ENCODE measurements at places on chromosomes 1 and 21. TPM values are rescaled to one million over a fixed set of nuclear protein-coding genes. Genes with fewer than 3 reads are reported as not detected.

DDOST gene
- total RNA-seq: 205 TPM

PRAMEF18 gene
- total RNA-seq: not detected

SELL gene
- 2.0 TPM for total RNA-seq

SMCP gene
- not detected for total RNA-seq

ATF3 gene
- total RNA-seq: 132 TPM

MTMR11 gene
- total RNA-seq: 34.6 TPM

PGLYRP3 gene
- total RNA-seq: not detected

CYP2J2 gene
- total RNA-seq: not detected

SUSD4 gene
- total RNA-seq: 47.0 TPM

CYP4Z1 gene
- total RNA-seq: not detected

CR1L gene
- total RNA-seq: not detected

MPZ gene
- 1.4 TPM for total RNA-seq

GRCh38 chr1:201495551-201496295 lies 11.2 kb downstream of the CSRP1 start:
- peak overlapping the region; percentile 82 for H3K27ac ChIP-seq
- H3K4me1 ChIP-seq: peaks cover 53% of the 10 kb centered on the region
- no peaks in the 10 kb centered on the region for H3K27me3 ChIP-seq
- DNase-seq: peak; percentile 91
- no peak overlapping the region for H3K4me3 ChIP-seq
- no peaks in the 10 kb centered on the region for H3K36me3 ChIP-seq

DNA sequence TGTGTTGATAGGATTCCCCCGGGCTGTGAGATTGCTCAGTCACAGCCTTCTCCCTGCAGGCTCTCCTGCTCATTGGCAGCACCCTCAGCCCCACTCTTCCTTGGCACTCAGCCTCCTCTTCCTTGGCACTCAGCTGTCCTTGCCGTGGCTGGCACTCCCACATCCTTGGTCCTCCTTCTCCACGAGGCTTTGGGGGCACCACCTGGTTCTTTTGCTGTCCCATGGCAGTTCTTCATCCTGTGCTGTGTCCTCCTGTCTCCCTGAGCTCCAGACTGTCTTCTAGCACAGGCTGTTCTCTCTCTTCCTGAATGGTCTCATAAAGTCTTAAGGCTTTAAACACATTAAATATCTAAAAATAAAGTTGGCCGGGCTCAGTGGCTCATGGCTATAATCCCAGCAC lies 27.0 kb downstream of the PKNOX1 start:
- no peak overlapping the region for H3K4me3 ChIP-seq
- no peaks in the 10 kb centered on the region for H3K36me3 ChIP-seq
- H3K4me1 ChIP-seq: peaks cover 10% of the 10 kb centered on the region
- no peak for DNase-seq
- no peaks in the 10 kb centered on the region for H3K27me3 ChIP-seq

- DNase-seq: no peak
- H3K27ac ChIP-seq: no peak overlapping the region
- no peaks in the 10 kb centered on the region for H3K27me3 ChIP-seq
Observed at GRCh38 chr1:209485167-209485566, 98.3 kb upstream of the CAMK1G start.

- no peak overlapping the region for H3K27ac ChIP-seq
- no peaks in the 10 kb centered on the region for H3K27me3 ChIP-seq
- H3K4me3 ChIP-seq: no peak overlapping the region
- H3K36me3 ChIP-seq: no peaks in the 10 kb centered on the region
- no peak for DNase-seq
Observed at GRCh38 chr1:31505911-31506497, 70.3 kb upstream of the TINAGL1 start.

- H3K27me3 ChIP-seq: no peaks in the 10 kb centered on the region
- DNase-seq: no peak
- peaks cover 2% of the 10 kb centered on the region for H3K4me1 ChIP-seq
- no peak overlapping the region for H3K4me3 ChIP-seq
- no peak overlapping the region for H3K27ac ChIP-seq
Observed at GRCh38 chr21:42006765-42007164, 3.4 kb downstream of the ZBTB21 start.

DNA sequence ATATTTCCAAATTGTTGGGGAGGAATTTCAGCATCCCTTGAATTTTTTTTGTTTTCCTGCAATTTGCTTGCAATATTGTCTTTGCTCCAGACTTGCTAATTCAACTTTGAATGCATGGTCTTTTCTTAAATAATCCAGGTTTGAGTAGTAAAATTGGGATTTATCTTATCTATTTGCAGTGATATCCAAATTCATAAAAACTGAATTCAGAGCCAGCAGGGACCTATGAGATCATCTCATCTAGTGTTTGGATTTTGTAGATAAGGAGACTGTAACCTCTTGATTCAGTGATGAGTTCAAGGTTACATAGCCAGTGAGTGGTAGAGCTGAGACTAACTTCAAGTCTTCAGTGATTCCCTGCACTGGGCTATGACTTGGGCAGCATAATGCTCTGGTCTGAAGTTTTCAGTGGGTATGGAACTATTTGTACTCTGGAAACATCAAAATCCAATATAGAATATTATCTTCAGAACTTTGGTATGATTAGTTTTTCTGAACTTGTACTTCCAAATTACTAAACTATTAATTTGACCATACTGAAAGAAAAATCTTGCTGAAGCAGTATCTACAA lies 109.4 kb downstream of the DISP1 start:
- no peaks in the 10 kb centered on the region for H3K36me3 ChIP-seq
- no peak overlapping the region for H3K4me3 ChIP-seq
- peaks cover 9% of the 10 kb centered on the region for H3K4me1 ChIP-seq

DNA sequence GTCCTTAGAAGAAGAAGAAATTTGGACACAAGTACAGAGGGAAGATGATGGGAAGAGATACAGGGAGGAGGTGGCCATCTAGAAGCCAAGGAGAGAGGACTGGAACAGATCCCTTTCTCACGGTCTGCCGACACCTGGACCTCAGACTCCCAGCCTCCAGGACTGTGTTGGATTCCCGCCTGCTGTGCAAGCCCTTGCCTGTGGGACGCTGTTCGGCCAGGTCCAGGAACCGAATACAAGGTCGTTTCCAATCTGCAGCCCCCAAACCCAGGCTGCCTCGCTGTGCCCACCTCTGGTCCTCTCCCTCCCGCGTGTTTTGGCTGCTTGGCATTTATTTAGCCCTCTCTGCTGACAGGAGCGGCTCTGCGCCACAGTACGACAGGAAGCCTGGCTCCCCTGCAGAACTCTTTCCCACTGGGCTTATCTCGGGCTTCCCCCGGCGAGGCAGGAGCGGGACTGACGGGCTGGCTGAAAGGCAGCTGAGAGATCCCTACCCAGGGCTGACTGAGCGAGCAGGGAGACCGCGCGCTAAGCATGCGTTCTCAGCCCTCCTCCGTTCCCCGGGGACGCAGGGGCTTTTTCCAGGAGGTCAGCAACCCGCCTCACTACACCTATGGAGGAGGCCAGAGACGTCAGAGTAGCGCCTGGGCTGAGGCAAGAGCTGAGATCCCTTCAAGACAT lies 238.4 kb downstream of the TNR start:
- no peaks in the 10 kb centered on the region for H3K36me3 ChIP-seq
- H3K27me3 ChIP-seq: no peaks in the 10 kb centered on the region
- DNase-seq: no peak
- no peak overlapping the region for H3K27ac ChIP-seq
- H3K4me1 ChIP-seq: no peaks in the 10 kb centered on the region

GRCh38 chr1:16315437-16315836 lies 36.8 kb downstream of the FBXO42 start:
- no peaks in the 10 kb centered on the region for H3K36me3 ChIP-seq
- no peaks in the 10 kb centered on the region for H3K27me3 ChIP-seq
- no peak overlapping the region for H3K27ac ChIP-seq
- H3K4me1 ChIP-seq: peaks cover 13% of the 10 kb centered on the region
- DNase-seq: no peak

GRCh38 chr1:54338464-54338863 lies 67.7 kb downstream of the SSBP3 start:
- H3K27ac ChIP-seq: no peak overlapping the region
- H3K36me3 ChIP-seq: no peaks in the 10 kb centered on the region
- H3K27me3 ChIP-seq: no peaks in the 10 kb centered on the region
- H3K4me3 ChIP-seq: no peak overlapping the region
- no peak for DNase-seq
- peaks cover 59% of the 10 kb centered on the region for H3K4me1 ChIP-seq

DNA sequence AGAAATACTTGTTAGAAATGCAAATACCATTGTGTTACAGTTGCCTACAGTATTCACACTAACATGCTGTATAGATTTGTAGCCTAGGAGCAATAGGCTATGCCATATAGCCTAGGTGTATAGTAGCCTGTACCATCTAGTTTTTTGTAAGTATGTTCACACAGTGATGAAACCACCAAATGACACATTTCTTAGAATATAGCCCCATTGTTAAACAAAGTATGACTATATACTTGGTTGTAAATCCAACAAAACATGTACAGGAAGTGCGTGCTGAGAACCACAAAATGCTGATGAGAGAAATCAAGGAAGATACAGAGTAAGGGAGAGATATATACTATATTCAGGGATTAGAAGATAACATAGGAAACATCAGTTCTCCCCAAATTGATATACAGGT lies 92.2 kb downstream of the POU2F1 start:
- no peaks in the 10 kb centered on the region for H3K36me3 ChIP-seq
- no peak overlapping the region for H3K27ac ChIP-seq
- H3K4me1 ChIP-seq: no peaks in the 10 kb centered on the region
- H3K4me3 ChIP-seq: no peak overlapping the region

- DNase-seq: no peak
- peaks cover 3% of the 10 kb centered on the region for H3K27me3 ChIP-seq
- H3K36me3 ChIP-seq: no peaks in the 10 kb centered on the region
- H3K27ac ChIP-seq: no peak overlapping the region
- H3K4me1 ChIP-seq: no peaks in the 10 kb centered on the region
Observed at GRCh38 chr1:81129366-81129765, 671.4 kb upstream of the ADGRL2 start.

GRCh38 chr1:63621698-63622097 lies 28.5 kb downstream of the PGM1 start:
- H3K27me3 ChIP-seq: no peaks in the 10 kb centered on the region
- no peaks in the 10 kb centered on the region for H3K36me3 ChIP-seq
- peaks cover 11% of the 10 kb centered on the region for H3K4me1 ChIP-seq
- H3K4me3 ChIP-seq: no peak overlapping the region
- H3K27ac ChIP-seq: no peak overlapping the region

DNA sequence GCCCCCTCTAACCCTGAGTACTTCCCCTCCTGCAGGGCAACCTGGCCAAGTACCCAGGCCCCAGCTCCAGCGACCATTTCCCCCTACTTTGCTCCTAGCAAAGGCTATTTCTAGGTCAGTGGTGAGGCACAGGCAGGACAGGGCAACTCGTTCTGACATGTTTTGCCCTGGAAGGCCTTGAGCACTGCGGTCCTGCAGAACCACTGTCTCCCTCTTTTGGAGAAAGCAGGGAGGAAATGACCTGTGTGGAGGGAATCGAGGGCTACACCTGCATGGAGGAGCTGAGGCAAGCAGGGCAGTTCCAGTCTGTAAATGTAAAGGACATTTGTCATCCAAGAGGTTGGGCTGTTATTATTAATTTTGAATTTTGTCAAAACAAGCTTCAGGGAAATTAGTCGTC lies 99.1 kb downstream of the PPIAL4G start:
- H3K27me3 ChIP-seq: no peaks in the 10 kb centered on the region
- H3K4me3 ChIP-seq: no peak overlapping the region
- DNase-seq: no peak
- H3K36me3 ChIP-seq: no peaks in the 10 kb centered on the region
- H3K4me1 ChIP-seq: no peaks in the 10 kb centered on the region

DNA sequence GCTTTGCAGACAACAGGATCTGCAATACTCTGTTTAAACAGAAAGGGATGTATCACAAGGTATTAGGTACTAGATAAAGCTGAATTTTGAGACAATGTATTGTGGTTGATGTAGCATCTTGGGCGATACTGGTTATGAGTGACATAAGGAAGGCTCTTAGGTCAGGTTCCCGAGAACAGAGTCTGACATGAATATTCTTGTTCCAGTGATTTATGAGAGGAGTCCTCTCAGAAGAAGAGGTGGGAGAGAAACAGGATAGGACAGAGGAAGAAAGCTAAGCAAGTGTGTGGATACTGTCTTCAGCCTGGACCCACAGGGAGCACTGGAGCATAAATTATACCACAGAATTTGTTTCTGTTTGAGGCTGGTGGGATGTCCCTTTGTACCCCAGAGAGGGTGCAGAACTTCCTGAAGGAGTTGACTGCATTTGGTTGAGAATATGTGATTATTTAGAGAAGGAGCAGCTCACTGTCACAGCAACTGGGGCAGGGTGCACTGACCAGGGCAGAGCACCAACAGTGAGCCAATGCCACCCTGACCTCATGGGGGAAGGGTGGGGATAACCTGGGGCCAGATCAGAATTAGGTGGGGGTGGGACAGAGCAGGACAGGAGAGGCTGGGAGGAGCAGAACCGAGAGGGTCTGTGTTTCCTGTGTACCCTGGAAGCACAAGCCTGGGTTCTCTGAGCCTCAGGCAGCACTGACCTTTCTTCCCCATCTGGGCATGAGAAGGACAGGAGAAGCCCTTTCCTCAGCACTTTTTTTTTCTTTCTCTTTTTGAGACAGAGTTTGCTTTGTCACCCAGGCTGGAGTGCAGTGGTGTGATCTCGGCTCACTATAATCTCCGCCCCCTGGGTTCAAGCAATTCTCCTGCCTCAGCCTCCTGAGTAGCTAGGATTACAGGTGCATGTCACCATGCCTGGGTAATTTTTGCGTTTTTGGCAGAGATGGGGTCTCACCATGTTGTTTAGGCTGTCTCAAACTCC lies 36.3 kb upstream of the SLC6A9 start:
- H3K27ac ChIP-seq: no peak overlapping the region
- no peak overlapping the region for H3K4me3 ChIP-seq
- no peaks in the 10 kb centered on the region for H3K27me3 ChIP-seq

- no peak overlapping the region for H3K4me3 ChIP-seq
- no peaks in the 10 kb centered on the region for H3K27me3 ChIP-seq
- no peak overlapping the region for H3K27ac ChIP-seq
Observed at GRCh38 chr1:193537266-193538002, 351.0 kb upstream of the B3GALT2 start.

- no peak overlapping the region for H3K27ac ChIP-seq
- H3K4me3 ChIP-seq: no peak overlapping the region
- H3K4me1 ChIP-seq: no peaks in the 10 kb centered on the region
- H3K36me3 ChIP-seq: no peaks in the 10 kb centered on the region
Observed at GRCh38 chr21:15809818-15810217, 80.0 kb downstream of the USP25 start.

DNA sequence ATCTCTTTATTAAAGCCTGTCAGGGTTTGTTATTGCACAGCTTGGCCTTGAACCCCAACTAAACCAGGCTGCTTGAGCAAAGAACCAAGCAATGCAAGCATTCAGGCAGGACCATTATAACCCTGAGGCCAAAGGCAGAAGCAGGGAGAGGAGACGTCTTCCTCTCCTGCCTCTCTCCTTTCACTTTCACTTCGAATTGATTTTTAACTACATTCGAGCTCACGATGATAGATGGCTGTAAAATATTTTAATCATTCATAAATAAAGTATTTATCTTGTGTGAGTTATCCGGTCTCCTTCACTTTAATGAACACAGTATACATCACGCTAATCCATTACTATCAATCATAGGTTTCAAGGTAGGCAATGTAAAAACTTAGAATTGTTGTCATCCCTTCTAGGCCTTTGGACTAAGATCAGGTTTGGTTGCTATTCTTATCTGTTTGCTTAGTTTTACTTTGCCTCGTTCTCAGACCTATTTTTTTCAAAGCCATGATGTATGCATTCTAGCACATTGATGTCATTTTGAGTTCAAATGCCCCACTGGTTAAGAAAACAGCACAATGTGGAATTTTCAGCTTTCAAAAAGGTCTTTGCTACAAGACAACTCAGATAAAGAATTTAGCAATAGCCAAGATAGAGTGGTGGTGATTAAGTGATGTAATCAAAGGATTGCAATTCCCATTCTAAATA lies 480.2 kb upstream of the RUNX1 start:
- peak overlapping the region; percentile 71 for H3K27ac ChIP-seq
- peak overlapping the region; percentile 28 for H3K4me3 ChIP-seq
- no peaks in the 10 kb centered on the region for H3K27me3 ChIP-seq
- no peaks in the 10 kb centered on the region for H3K4me1 ChIP-seq
- DNase-seq: no peak

Measured in ovary (tissue), 10 donors.